SJSA1 (cell line): ENCODE measurements at places on chromosomes 4 and X.

DNA sequence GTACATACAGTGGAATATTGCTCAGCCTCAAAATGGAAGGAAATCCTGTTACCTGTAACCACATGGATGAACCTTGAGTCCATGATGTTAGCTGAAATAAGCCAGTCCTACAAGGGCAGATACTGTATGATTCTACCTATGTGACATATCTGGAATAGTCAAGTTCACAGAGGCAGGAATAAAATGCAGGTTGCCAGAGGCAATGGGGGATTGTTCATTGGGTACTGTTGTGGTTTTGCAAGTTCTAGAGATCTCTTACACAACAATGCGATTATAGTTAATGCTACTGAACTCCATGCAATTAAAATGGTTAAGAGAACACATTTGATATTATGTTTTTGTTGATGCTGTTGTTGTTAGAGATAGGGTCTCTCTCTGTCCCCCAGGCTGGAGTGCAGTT lies 74.6 kb downstream of the SHROOM2 start:
- DNase-seq, result no peak

GRCh38 chr4:182819751-182820150 lies 97.4 kb downstream of the DCTD start:
- no peak for DNase-seq

- DNase-seq, result no peak
Observed at GRCh38 chr4:70518716-70519115, 347 bp downstream of the AMTN start.

DNA sequence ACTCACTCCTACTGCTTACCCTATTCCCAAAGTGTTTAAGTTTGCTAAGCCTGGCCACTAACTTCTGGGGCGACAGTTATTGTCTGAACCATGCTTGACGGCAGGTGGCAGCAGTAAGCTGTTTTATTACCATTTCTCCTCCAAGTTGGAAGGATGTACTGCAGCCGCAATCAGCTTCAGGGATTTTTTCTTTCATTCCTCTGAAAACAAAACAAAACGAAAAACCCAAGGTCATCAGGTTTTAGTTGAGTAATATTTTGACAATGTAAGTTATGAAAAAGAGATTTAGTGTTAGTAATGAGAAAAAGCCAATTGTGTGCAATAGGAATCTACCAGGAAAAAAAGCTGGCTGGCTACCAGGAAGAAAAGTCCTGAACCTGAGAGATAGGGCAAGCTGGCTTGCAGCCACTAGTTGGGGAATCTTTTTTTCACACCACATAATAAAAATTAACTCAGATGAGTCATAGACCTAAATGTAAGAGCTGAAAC lies 13.2 kb upstream of the RAB9B start:
- DNase-seq, result peak; percentile 45

DNA sequence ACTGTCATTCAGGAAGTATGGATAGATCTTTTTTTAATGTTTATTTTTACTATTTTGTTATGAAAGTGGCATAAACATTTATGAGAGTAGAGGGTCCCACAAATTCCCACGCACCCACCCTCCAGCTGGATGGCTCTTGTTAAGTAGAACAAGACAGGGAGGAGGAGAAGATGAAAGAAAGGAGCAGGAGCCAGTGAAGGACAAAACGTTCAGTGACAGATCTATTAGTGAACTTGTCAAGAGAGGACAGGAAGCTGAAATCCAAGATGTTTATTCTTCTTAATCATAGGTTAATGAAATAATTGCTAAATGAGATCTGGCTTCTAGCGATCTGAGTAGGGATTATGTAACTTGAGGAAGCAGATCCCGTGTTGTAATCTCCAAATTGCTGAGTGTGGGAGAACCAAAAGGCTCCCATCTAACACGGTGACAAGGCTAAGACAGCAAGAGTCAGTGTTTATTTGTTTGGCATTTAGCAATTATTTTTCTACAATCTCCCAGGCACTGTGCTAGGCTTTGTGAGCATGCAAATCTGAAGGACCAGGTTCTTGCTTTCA lies 162.5 kb downstream of the SHROOM3 start:
- DNase-seq, result no peak

- no peak for DNase-seq
Observed at GRCh38 chr4:98610926-98611676, 47.3 kb downstream of the TSPAN5 start.

GRCh38 chrX:107560041-107560440 lies 68.3 kb upstream of the PRPS1 start:
- DNase-seq, result no peak

DNA sequence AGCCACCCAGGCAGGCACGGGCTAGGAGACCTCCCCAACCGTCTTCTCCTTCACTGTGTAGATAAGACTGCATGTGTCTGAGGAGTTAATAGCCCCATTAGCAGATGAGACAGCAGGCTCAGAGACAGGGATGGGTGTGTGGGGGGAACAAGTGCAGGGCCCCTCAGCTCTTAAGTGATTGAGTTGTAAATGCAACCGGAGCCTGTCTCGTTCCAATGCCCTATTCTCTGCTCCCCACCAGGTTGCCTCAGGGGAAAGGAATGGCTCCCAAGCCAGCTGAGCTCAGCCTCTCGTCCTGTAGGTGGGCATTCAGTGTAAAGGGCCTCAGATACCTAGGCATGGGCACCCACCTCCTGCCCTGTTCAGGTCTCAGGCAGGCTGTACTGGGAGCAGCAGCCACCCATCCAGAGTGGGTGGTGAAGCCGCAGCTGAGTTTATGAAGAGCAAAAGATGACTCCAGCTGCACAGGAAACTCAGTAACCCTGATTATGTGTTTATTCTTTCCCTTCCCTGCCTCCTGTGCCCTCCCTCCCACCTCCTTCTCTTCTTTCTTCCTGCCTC lies 87.3 kb downstream of the PJA1 start:
- no peak for DNase-seq

GRCh38 chr4:145976680-145977079 lies 38.1 kb upstream of the ZNF827 start:
- DNase-seq, result no peak

DNA sequence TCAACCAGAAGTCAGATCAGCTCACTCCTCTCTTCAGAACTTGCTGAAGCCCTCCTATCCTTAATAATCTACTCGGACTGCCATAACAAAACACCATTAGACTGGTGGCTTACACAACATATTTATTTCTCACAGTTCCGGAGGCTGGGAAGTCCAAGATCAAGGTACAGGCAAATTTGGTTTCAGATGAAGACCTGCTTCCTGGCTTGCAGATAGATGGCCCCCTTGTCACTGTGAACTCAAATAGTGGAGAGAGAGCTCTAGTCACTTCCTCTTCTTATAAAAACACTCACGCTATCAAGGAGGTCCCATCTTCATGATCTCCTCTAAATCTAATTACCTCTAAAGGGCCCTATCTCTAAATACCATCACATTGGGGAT lies 125.1 kb downstream of the CAMK2D start:
- no peak for DNase-seq

- DNase-seq, result no peak
Observed at GRCh38 chrX:131763674-131764073, 219.8 kb downstream of the OR13H1 start.

GRCh38 chr4:1611501-1611870 lies 72.6 kb downstream of the FAM53A start:
- no peak for DNase-seq

- DNase-seq, result no peak
Observed at GRCh38 chr4:88605736-88606135, 13.5 kb downstream of the HERC3 start.

GRCh38 chrX:2740672-2741071 lies 11.2 kb upstream of the XG start:
- DNase-seq, result no peak

GRCh38 chr4:99536848-99537247 lies 26.0 kb downstream of the C4orf17 start:
- DNase-seq, result no peak

DNA sequence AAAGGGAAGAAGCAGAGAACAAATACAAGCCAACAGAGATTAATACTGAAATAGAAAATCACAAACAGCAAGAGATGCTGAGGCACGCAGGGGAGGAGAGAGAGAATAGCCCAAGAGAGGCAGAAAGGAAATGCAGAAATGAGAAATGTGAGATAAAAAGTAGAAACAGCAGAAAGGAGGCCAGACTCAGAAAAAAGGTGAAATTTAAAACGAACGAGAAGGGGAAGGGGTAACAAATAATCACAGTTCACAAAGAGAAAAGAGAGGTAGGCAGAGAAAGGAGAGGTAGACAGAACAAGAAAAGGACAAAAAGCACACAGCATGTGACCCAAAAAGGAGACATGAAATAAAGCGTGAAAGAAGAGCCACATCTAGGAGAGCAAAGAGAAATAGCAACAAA lies 264.4 kb downstream of the CHIC1 start:
- no peak for DNase-seq

DNA sequence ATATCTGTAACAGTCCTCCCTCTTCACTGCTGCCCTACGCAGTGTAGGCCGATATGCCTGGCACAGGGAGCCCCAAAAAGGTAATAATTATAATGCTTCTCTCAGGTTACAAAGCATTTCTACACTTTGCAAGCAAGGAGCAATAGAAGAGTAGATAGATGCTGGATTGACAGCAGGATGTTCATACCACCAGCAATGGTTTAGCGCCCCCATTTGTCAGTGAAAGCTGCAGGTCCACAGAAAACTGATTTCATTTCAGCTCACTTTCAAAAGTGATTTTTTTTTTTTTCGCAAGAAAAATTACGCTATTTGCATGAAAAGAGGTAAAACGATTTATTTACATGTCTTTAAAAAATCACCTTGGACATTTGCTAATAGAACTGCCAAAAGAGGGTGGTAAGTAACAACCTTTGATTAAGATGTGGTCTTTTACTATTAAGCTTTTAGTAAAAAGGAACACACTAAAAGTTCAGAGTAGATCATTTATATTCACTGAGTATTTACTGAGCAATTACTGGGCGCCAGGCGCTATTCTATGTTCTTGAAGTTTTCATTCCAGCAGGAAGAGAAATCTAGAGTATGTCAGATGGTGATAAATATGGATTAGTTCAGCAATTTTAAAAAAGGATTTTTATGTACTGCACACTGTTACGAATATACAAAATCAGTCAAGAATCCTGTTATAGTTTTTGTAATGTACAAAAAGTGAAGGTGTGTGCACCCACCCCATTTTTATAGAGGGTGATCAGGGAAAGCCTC lies 34.4 kb downstream of the HPF1 start:
- DNase-seq, result no peak

DNA sequence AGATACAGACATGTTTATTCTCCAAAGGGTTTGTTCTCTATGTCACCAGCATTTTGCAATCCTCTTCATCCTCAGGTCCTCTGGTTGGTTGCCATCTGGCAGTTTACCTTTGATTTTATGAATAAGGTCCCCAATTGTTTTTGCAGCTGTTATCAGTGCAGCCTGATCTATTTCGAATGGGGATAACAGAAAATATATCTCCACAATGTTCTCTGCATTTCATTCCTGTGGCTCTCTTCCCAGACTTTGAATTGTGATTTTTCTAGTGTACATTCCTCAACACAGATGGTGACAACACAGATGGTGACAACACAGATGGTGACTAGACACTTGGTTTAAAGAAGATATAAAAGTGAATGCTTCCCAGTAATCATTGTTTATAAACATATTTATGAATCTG lies 74.1 kb downstream of the FBXO8 start:
- DNase-seq, result no peak

DNA sequence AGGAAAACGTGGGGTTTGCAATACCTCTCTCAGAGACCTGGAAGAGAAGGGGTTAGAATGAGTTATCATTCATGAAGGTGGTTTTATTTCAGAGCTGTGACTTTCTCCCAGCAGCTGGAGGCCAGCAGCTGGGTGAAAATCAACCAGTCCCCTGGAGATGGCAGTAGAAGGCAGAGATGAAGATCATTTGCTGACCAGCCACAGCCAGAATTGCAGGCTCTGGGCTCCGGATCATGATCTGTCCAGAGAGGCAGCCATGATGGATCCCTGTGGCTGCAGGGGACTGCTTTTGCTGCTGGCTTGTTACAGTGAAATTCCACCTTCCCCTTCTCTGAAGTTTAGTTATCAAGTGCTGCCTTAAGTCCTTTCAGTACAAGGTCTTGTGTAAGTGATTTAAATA lies 46.9 kb upstream of the TAB3 start:
- DNase-seq, result no peak

- DNase-seq, result peak; percentile 58
Observed at GRCh38 chrX:39850630-39851152, 247.1 kb downstream of the BCOR start.

GRCh38 chr4:152225680-152226079 lies 310.2 kb downstream of the FBXW7 start:
- no peak for DNase-seq

- no peak for DNase-seq
Observed at GRCh38 chrX:153494061-153494460, 719 bp upstream of the BGN start.

DNA sequence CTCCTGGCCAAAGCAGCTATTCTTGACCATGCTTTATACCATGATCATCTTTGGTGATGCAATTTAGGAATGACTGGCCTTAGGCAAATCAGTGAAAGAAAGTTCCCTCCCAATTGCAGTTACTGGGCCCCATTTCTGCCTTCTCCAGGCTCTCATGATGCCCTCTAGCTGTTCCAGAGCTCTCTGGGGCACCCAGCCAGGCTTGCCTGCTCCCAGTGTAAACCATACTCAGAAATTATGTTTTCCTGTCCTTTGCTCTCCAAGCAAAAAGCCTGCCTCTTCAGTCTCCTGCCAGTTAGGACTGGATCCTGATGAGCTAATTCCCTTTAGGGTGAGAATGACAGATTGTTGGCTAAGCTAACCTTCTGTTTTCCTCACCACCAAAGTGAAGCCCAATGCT lies 85.3 kb upstream of the RBPJ start:
- no peak for DNase-seq

DNA sequence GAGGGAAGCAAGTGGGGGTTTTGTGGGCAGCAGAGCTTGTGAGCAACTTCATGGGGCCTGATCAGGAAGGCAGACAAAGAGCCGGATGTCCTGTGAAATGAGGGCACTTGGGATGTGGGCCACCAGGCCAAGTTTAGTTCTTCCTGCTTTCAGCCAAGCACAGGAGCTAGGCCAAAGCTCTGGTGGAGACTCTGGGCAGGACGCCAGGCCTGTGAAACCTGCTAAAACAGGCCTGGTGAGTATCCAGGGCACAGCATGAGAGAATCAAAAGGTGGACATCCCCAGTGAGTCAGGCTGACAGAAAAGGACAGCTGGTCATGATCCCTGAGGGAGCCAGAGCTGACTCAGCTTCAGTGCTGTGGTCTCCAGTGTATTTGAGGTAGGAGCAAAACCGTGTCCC lies 95.7 kb downstream of the NPNT start:
- no peak for DNase-seq

- DNase-seq, result no peak
Observed at GRCh38 chr4:38386005-38386551, 277.9 kb upstream of the KLF3 start.

DNA sequence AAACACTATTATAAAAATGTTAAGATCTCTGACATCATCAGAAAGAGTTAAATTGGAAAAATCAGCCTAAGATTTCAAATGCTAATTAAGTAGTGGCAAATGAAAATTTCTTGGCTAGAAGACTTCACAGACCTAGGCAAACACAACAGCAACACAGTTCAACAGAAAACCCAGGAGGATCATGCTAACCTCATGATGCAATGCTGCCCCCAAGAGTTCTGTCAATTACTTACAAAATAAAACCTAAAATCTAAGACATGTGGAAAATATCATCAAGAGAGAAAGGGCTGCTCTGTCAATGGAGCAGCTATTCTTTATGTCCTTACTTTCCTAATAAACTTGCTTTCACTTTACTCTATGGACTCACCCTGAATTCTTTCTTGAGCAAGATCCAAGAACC lies 21.0 kb downstream of the S100G start:
- peak; percentile 49 for DNase-seq

- DNase-seq, result no peak
Observed at GRCh38 chr4:74331252-74331651, 23.0 kb downstream of the EPGN start.

GRCh38 chrX:133999031-133999705 lies 13.8 kb upstream of the GPC3 start:
- peak; percentile 60 for DNase-seq
